ENCODE measurements at places on chromosomes 6 and 20.

DNA sequence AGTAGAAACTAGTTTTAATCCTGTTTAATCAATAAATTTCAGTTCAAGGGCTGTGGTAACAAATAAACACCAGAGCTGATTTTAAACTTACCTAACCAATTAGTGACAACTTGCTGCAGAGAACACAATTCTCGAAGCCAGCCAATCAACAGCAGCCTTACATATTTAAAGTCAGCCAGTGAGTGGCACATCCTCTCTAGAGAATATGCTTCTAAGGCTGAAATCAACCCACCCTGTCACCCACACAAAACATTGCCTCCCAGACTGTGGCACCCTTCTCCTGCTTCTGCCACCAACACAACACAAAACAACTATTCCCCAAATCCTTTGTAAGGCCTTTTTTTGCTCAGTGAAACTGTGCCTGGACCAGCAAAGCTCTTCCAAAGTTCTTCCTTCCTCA is 306.0 kb downstream of the EYA4 start:
- no peak for DNase-seq

DNA sequence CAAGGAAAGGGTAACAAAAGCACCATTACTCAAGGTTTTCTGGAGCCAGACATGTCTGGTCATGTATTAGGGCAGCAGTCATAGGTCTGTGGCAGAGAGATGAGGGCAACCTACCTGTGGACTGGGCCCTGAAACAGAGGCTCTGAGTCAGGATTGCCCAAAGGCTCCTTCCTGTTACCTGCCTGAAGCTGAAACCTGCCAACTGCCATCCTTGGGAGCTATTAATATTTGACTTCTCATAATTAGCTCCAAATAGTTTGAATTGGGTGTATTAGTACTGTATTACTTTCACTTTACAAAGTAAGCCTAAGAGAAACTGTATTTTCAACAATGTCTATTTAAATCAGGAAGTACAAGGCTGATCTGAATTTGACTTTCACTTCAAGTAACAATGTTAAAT is 72.0 kb upstream of the TBX18 start:
- DNase-seq = no peak

- no peak for DNase-seq
These were observed 308.3 kb downstream of the LAMA2 start for GRCh38 chr6:129191235-129191634.

DNA sequence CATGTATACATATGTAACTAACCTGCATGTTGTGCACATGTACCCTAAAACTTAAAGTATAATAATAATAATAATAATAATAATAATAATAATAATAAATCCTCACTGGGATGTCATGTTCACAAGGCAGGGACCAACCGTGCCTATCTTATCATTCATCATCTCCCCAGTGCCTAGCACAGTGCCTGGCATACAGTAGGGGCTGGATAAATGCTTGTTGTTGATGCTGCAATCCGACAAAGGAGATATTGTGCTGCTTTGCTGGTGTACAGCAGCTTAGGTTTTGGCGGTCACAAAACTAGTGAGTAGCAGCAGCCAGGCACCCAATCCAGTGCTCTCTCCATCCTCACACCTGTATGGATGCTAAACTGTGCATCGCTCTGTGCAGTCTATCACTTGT is 94.1 kb upstream of the ASF1A start:
- DNase-seq = no peak

- no peak for DNase-seq
These were observed 29.1 kb upstream of the APCDD1L start for GRCh38 chr20:58544286-58544685.

- no peak for DNase-seq
These were observed 22.5 kb upstream of the PTGIS start for GRCh38 chr20:49590163-49591017.

DNA sequence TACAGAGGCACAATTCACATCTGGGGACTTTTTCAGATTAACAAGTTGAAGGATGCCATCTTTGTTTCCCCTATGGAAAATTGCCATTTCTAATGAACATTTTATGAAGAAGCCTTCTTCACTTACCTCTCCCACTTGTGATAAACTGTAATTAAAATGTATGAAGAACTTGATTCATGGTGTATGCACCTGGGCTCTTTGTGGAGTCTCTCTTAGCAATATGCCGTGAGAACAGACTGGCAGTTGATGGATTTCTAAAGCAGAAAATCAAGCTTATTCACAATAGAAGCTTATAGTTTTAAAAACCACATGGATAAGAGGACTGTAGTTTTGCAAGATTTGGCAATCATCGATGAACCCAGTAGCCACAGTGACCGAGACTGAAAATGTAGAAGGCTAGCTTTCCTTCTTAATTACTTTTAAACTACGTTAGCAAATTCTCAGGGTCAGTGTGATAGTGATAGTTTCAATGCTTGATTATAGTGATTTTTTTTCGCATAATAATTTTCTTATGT is 270.6 kb downstream of the PRL start:
- DNase-seq = no peak

DNA sequence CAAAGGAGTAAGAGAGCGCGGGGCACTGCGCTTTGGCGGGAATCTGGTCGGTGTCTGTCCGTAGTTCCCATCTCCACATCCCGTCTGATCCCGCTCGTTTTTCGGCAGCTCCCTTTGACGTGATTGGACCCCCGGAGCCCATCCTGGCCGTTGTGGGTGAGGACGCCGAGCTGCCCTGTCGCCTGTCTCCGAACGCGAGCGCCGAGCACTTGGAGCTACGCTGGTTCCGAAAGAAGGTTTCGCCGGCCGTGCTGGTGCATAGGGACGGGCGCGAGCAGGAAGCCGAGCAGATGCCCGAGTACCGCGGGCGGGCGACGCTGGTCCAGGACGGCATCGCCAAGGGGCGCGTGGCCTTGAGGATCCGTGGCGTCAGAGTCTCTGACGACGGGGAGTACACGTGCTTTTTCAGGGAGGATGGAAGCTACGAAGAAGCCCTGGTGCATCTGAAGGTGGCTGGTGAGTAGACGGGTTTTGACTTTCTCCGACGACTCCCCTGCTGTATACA is 1.4 kb downstream of the BTN1A1 start:
- DNase-seq = peak; percentile 50

GRCh38 chr6:1596088-1596852 is 13.4 kb upstream of the FOXC1 start:
- DNase-seq = peak; percentile 71

DNA sequence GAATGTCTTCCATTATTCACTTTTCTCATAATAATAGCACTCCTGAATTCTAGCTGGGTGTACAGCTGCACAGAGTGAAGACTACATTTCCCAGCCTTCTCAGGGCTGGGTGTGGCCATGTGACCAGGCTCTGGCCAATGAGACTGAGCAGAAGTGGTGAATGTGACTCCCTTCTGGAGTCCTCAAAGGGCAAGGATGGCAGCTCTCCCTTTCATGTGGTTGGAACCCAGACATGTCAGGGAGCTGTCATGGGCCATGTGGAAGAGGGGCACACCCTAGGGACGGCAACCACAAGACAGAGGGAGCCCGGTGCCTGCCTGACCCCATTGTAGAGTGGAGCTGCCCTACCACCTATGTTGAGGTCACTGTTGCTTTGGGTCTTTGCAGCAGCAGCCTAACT is 312.8 kb upstream of the SULF2 start:
- no peak for DNase-seq

DNA sequence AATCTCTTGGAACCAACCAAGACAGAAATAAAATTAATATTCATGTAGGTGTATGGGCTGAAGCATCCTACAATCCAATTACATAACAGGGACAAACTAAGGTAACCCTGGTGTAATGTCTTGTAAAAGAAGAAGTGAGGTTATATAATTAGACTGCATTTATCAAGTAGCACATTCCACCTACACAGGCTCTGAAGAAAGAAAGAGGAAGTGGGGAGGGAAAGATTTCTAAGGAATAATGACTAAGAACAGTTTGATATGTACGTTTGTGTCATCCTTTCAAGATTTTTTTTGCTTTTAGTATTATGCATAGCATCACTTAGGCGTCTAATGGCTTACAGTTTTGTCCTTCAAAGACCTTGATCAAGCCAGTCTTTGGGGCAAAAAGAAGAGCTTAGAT is 139.7 kb downstream of the PLCB1 start:
- no peak for DNase-seq

DNA sequence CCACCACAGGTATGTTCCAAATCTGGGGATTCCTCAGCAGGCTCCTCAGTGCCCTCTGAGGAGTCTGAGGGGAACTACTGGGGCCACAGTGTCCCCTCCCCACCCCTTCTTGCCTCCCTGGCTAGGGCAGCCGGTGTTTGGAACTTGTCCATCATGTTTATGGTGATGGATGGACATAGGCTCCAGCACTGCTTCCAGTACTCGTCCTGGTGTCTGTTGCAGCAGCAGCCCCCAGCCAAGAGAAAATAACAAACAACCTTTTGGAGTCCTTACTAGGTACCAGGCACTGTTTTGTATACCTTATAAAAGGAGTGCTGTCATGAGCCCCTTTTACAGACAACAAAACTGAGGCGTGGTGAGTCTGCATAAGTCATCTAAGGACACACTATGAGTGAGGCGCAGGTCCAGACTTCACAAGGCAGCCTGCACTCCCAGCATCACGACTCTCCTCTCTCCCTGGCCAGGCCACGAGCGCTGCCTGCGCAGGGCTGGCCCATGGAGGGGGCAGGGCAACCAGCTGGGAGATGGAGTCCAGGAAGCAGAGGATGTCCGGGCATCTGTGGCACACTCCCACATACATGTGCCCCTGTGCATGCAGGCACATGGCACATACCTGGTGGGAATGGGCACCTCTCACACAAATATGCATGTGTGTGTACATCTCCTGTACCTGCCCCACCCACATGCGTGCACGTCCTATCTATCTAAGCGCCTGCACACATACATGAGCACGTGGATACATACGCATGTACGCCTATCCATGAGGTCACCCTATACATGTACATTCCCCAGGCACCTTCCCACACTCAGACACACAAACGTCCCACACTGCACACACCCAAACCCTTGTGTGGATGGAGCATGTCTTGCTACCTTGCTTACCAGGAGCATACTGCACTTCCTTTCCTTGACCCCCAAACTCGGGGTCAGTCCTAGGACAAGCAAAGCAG is 152.7 kb downstream of the VEGFA start:
- no peak for DNase-seq

DNA sequence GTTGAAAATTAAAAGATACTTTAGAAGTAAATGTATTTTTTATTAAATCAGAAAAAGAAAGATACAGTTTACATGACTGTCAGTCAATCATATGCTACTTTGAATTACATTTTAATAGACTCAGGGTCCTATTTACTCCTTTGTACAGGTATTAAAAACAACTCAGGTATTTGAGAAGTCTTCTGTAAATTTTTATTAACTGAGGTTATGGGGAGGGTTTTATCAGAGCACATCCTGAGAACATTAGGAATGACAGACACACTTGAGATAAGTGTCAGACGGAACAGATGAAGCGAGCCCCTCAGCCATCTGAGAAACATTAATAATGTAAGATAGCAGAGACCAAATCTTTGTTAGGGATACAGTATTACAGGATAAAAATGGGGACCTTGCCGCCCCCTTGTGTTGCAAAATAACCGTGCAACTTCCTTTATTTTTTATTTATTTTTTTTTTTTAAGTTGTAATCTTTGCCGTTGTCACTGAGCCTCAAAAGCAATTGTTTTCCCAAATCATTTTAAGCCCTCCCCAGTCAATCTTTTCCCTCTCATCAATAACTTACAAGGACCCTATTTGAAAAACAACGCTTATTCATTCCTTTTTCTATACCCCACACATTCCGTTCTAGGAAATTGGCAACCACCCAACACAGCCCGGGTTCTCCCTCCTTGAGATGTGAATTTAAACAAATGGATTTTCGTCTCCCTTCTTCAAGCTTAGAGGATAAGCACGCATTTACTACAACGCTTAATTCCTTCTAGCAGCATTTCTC is 126.7 kb downstream of the BCAS1 start:
- DNase-seq = no peak
